ENCODE measurements at places on chromosomes 12 and 14.

- DNase-seq: peak; percentile 26
These were observed 63.8 kb upstream of the ACTN1 start for GRCh38 chr14:69042787-69043444.

DNA sequence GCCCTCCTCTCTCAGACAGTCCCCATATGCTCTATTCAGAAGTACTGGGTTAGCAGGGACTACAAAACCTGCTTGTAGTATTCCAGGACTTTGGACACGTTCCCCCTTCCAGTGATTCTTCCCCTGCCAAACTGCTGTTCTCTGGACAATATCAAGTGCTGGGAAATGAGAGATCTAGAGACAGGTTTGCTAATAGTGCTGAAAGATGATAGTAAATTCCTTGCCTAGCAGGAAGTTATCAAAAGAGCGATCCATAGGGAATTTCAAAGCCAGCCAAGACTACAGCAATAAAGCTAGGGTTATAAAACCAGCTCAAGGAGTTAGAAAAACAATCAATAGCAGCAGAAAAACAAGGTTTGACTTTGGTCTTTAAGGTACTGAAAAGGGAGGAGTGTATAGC, 15.2 kb downstream of the SLC7A8 start:
- no peak for DNase-seq

GRCh38 chr12:59382282-59383078, 213.3 kb upstream of the SLC16A7 start:
- DNase-seq: no peak

- no peak for DNase-seq
These were observed 172.2 kb upstream of the DDHD1 start for GRCh38 chr14:53325176-53325806.

GRCh38 chr12:43316520-43316919, 235.5 kb downstream of the ADAMTS20 start:
- peak; percentile 29 for DNase-seq

DNA sequence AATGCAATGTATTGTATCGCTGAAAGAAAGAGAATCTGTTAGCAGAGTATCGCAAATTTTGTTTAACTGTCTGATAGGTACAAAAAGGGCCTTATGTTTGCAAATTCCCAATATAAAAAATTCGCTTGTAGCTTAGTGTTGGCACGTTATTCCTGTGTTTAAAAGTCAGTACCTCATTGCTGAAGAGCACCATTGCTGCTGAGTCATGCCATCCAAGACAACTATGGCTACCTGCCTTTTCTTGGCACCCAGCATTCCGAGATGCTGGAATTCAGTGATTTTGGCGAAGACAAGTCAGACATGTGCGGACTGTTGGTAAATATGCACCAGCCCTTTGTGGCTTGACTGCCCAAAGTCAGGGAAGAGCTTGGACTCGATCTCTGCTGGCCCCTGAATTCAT, 149.5 kb upstream of the EEA1 start:
- no peak for DNase-seq

DNA sequence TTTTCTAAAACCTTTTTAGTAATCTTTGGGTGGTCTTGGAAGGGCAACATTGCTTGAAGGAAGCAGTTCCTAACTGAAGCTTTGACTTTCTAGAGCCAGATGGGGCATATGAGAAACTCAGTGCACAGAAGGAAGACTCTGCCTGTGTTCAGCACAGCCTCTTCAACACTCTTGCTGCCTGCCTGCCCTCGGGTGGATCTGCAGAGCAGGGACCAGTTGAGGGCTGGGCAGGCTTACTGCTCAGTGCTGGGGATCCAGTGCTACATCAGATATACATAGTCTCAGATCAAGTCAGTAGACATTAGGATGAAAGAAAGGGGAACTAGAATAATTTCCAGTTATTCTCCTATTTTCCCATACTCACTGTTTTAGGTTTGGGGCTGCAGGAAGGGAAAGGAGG, 29.5 kb upstream of the TMX1 start:
- no peak for DNase-seq

GRCh38 chr12:67876305-67876915, 112.8 kb upstream of the IFNG-AS1 start:
- DNase-seq: no peak

DNA sequence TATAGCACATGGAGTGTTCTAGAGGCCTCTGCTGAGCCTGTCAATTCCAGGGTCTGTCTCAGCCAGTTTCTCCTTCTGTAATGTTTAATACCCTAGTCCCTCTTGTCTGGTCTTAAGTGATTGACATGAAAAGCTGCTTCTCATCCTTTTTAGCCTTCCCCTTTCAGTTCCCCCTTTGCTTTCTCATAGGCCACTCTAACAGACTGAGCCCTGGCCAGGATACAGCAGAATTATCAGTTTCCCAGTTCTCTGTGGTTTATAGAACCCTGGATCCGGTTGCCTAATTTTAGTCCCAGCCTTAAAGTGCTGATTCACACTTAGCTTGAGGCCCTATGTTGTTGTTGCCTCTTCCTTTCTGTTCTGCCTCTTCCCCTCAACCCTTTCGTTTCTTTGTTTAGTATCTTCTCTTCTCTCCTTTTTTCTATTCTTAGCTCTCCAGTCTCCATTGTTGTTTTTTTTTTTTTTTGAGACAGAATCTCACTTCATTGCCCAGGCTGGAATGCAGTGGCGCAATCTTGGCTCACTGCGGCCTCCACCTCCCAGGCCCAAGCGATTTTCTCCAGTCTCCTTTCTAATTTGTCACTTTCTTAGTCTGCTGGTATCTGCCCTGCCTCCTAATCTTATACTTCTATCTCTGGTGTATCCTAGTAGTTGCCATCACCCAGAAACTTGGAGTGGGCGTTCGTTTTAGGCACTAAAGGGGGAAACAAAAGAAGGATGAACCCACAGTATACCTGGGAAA, 2.9 kb upstream of the BIN2 start:
- peak; percentile 68 for DNase-seq

DNA sequence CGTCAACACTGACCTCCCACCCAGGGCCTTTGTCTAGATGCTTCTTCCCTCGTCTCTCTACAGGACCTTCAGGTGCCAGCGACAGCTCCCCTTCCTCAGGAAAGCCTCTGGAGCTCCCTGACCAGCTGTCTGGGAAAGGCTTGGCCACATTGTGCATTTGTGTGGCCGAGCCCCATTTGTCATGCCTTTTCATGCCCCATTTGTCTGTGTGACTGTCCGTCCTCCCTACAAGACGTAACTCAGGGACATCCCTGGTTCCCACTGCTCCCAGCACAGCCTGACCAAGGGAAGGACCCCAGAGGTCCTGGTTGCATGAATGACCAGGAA, 23.8 kb downstream of the ZFYVE21 start:
- no peak for DNase-seq

DNA sequence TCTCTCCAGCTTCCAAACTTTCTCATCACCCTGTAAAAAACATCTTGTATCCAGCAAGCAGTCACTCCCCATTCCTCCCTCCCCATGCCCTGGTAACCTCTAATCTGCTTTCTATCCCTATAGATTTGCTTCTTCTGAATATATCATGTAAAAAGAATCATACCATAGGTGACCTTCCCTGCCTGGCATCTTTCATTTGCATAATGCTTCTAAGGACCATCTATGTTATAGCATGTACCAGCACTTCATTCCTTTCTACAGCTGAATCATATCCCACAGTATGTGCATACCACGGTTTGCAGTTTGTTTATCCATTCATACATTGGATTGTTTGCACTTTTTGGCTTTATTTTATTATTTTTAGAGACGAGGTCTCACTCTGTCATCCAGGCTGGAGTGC, 22.9 kb upstream of the VPS37B start:
- no peak for DNase-seq

- no peak for DNase-seq
These were observed 148.6 kb upstream of the DIO3 start for GRCh38 chr14:101412739-101413138.

- DNase-seq: no peak
These were observed 13.4 kb upstream of the SLC6A12 start for GRCh38 chr12:227286-227915.

GRCh38 chr12:106954462-106955376, 988 bp upstream of the TMEM263 start:
- no peak for DNase-seq

DNA sequence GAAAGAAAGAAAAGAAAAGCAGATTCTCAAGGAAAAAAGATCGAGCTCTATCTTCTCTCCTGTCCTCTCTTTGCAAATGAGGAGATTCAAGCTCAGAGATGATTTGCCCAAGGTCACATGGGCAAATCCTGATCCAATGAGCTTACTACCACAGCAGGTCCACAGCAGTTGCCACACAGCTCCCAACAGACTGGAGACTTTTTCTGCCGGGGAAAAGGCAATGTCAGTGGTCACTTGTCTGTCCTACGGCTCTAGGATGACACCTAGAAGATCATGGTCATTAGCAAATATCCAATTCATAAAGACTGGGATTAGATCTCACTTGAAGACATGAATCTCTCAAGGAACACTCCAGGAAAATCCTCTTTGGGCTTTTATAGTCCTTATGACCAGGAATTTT, 58.8 kb downstream of the TTC7B start:
- DNase-seq: peak; percentile 5

DNA sequence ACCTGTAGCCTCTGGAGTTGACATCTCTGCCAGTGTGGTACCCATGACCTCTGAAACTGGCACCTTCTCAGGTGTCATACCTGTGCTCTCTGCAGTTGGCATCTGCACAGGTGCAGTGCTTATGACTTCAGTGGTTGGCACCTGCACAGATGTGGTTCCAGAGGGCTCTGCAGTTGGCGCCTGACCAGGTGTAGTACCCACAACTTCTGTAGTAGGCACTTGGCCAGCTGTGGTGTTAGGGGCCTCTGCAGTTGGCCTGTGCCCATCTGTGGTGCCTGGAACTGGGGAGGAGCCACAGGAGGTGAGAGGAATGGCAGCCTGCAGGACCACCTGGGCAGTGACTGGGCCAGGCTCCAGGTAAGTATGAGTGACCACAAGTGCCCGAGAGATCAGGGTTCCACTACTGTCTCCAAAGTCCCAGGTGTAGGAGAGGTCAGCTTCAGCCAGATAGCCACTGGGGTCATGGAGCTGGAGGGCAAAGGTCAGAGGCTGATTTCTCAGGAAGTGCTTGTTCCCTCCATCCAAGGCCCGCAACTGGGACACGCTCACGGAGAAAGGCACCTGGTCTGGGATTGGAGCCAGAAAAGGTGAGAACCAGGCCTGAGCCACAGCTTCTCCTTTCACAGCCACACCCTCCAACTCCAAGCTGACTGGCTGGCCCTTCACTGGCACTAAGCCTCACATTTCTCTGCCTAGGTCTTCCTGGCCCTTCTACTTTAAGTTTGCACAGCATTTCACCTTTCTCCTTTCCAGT, 8.6 kb downstream of the PMEL start:
- no peak for DNase-seq

GRCh38 chr12:50057000-50057841, at the start of gene ASIC1:
Gene ASIC1, plus strand, starts transcription at chr12:50057596. Its CDS starts 1,171 bp downstream, at chr12:50058767.
- DNase-seq: peak; percentile 73

DNA sequence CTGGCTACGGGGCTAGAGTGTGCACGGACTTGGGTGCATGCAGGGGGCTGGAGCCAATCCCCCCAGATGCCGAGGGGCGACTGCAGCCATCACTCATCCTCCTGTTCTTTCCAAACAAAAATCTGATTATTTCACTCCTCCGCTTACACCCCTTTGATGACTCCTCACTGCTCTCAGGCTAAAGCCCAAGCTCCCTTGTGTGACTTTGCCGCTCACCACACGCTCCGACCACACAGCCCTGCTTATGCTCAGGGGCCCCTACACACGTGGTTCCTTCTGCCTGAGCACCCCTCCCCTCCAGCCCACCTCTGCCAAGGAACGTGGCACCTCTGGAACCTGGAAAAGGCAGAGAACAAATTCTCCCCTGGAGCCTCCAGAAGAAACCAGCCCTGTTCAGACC, 13.7 kb downstream of the CHFR start:
- DNase-seq: no peak

- DNase-seq: no peak
These were observed 141.4 kb upstream of the TMPO start for GRCh38 chr12:98374007-98374406.

GRCh38 chr14:103057028-103057371, 349 bp downstream of the CDC42BPB start:
- peak; percentile 38 for DNase-seq

Measured in mesenchymal stem cell (in vitro differentiated cells and primary cell).